ENCODE measurements at places on chromosomes 12 and 14.
A peak's percentile ranks its signal among the peaks of the same experiment; 100 is the strongest.

DNA sequence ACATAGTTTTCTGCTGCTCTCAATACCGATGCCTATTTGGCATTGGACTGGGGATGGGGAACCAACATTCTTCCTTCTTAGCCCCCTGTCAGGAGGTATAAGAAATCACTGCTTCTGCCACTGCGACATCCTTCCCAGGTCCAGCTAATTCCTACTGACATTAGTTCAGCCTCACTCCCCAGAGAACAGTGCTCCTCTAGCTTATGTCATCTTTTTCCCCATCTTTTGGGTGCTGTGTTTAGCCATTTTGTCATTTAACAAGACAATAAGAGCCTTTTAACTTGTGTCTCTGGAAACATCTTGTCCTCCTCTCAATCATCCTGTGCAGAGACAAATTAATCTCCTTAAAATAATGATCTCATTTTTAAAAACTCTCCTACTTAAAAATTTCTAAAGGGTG is 167.0 kb upstream of the PLXNC1 start:
- DNase-seq: no peak

- no peak for DNase-seq
Measured at GRCh38 chr14:53547593-53547992, 394.5 kb upstream of the DDHD1 start.

DNA sequence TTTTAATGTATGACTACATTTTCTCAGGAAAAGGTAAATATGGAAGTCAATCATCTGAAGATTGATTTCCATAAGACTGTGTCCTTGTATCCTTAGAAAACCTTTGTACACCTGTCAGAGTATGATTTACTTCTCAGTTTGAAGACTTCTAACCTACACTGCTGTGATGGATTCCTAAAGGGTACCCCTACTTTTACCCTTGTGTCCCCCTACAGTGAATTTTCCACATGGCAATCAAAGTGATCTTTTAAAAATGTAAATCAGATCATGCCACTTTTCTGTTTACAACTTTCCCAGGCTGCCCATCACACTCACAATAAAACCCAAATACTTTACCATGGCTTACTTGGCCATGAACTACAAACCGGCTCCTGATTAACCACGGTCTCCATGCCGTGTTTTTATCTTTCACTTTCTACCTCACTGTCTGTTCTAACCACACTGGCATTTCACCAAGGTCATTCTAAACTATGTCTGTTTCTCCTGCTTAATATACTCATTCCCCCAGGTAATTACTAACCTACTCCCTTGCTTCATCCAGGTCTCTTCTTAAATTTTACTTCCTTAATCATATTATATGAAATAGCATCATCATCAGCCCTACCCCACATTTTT is 8.1 kb downstream of the DNAI7 start:
- DNase-seq: no peak

GRCh38 chr14:65664436-65664835 is 251.9 kb downstream of the FUT8 start:
- no peak for DNase-seq

GRCh38 chr12:40154381-40154780 is 48.5 kb upstream of the SLC2A13 start:
- DNase-seq: no peak

- DNase-seq: no peak
Measured at GRCh38 chr12:91379051-91379775, 196.6 kb upstream of the DCN start.

- DNase-seq: no peak
Measured at GRCh38 chr14:28461389-28461788, 305.2 kb upstream of the FOXG1 start.

DNA sequence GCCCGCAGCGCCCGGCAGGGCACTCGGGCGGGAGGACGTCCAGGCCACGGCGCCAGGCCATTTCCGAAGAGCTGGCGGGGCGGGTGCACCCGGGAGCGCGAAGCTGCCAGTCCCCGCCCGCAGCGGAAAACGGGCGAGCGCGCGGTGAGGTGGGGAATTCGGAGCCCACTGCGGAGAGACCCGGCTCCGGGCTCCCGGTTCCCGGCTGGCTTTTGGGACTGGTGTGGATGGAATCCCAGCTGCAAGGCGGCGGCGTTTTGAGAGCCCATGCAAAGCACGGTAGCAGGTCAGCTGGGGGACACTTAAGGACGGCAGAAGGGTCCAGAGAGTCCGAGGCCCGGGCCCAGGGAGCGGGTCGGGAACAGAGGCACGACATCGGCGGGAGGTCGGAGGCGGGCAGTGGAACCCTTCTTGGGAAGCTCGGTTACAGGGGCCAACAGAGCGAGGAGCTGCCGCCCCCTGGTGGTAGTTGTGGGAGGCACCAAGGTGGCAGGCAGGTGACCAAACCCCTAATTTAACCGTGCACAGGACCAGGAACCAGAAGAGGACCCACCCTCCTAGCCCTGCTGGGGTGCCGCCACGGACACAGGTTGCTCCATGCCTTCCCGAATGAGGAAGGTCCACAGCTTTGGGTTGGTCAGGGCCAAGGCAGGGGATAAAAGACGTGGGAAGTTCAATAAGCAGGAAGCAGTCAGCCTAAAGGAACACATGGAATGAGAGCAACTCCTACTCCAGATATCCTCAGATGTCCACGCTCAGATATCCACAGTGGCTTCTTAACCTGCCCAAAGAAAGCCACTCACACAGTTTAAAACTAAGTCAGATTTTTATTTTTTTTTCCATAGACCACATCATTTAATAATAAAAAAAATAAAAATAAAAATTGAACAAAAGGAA is 685 bp upstream of the CDH24 start:
- DNase-seq: peak; percentile 90

GRCh38 chr14:80957613-80958012 is 2.2 kb downstream of the TSHR start:
- DNase-seq: no peak

DNA sequence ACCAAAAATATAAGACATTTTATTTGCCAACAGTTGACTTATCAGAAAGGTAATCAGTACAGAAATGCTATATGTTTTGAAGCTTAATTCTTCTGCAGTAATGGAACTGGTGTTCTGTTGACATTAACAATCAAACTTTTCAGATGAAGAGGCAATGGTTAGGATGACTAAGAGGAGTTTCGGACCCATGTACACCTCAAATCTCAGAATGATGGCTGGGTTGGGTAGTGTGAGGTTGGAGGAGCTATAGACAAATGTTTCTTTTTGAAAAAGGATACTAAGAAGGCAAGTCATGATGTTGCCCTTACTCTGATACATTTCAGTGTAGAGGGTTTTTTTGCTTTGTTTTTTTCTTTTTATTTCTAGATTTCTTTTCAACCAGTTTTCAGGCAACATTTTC is 66.9 kb downstream of the KNTC1 start:
- no peak for DNase-seq

- DNase-seq: no peak
Measured at GRCh38 chr14:54567639-54568561, 972 bp downstream of the SAMD4A start.

DNA sequence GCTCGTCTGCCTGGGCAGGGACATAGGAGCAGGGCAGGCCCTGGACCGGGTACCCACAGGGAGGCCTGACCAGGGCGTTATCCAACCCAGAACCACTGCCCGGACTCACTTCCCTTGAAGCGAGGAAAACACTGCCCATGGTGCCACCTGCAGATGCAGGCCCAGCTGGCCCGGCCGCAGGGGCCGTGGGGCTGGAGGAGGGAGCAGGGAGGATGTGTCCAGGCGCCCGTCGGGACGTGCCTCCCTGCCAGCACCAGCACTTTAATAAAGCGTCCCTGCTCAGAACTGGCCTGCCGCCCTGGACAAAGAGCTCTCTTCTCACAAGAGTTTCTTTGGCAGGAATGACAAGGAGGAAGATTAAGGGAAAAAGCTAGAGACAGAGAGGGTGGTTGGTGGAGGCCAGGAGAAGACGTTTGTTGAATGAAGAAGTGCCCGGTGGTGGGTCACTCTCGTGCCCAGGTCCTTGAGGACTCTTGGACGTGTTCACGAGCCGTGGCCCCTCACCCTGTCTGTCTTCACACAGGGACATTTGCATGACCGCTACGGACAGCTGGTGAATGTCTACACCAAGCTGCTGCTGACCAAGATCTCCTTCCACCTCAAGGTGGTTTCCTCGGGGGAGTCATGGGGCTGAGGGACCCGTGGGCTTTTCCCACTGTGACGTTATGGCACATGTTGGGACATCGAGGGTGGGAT is 14.2 kb downstream of the HIP1R start:
- DNase-seq: no peak

DNA sequence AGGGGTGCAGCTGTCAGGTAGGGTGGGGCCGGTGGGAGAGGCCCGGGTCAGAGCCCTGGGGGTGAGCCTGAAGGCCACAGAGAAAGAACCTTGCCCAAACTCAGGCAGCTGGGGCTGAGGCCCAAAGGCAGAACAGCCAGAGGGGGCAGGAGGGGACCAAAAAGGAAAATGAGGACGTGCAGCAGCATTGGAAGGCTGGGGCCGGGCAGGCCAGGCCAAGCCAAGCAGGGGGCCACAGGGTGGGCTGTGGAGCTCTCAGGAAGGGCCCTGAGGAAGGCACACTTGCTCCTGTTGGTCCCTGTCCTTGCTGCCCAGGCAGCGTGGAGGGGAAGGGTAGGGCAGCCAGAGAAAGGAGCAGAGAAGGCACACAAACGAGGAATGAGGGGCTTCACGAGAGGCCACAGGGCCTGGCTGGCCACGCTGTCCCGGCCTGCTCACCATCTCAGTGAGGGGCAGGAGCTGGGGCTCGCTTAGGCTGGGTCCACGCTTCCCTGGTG is 10.5 kb downstream of the MMP14 start:
- DNase-seq: no peak

DNA sequence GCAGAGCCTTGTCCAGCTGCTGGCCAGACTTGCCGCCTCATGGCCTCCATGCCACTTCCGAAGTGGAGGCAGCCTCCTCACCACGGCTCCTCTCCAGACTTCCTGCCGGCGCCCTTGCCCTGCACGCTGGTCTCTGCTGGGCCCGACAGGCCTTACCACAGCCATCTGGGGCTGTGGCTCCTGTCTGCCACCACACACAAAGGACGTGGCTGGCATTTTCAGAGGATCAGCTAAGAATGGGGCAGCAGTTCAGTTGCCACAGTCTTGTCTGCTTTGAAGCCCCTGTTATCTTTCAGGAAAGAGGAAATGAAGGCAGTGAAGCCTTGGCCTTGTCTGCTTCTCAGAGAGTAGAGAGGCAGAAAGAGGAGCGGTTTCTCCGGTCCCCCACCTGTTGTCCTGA is 178.0 kb upstream of the FKBP4 start:
- no peak for DNase-seq

- no peak for DNase-seq
Measured at GRCh38 chr12:50032854-50033581, 7.7 kb upstream of the RACGAP1 start.

- DNase-seq: no peak
Measured at GRCh38 chr14:77007975-77008421, 20.5 kb downstream of the IRF2BPL start.

DNA sequence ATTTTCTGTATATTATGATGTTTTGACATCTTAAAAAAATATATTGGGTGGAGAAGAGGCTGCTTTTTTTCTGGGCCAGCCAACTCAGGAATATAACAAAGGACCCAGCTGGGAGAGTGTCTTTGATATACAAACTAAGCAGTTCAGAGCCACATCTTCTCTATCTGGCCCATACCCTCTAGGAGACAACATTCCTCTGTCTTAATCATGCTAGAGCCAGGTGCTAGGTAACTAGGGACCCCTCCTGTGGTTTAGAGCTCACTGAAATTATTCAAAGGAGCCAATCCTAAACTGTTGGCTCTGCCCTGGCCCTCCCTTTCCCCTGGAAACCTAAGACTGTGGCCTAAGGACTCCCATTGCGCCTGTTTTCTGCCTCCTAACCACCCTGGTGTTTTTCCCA is 193.1 kb upstream of the DIO2 start:
- DNase-seq: no peak

- no peak for DNase-seq
Measured at GRCh38 chr14:102928412-102929240, 6.2 kb downstream of the AMN start.

DNA sequence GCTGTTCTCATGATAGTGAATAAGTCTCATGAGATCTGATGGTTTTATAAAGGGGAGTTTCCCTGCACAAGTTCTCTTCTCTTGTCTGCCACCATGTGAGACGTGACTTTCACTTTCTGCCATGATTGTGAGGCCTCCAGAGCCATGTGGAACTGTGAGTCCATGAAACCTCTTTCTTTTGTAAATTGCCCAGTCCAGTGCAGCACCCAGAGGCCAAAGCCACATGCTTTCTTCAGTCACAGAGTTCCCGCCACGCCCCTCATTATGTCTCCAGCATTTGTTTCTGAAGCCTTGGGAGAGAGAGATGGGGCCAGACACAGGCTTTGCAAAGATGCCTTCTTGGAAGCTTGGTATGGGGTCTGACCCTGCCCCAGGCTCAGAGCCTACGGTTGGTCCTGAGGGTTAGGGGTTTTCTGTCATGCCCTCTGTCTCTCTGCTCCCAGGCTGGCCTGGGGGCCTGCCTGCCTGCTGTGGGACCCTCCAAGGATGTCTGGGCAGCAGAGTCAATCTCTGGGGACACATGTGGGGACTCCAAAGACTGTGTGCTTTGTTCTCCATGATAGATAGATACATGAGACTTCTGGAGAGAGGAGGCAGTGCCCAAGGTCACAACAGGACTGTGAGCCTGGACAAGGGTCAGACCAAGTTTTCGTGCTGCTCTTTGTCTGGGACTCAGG is 114.1 kb upstream of the PRMT8 start:
- DNase-seq: no peak

DNA sequence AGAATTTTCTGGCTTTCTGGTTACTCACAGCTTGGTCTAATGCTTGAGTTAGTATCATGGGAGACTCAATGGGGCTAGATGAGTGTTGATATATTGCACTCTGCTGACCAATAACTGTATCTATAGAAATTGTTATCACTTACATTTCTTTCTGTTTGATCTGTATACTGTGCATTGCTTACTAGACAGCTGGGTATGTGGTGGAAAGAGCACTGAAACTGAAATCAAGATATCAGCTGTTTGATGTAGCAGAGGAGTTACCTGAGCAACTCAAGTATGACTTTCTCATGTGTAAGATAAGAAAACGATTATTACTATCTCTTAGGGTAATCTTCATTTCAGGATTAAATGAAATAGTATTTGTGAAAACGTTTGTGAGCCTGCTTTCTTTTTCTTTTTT is 183.0 kb downstream of the SLC15A5 start:
- DNase-seq: no peak

DNA sequence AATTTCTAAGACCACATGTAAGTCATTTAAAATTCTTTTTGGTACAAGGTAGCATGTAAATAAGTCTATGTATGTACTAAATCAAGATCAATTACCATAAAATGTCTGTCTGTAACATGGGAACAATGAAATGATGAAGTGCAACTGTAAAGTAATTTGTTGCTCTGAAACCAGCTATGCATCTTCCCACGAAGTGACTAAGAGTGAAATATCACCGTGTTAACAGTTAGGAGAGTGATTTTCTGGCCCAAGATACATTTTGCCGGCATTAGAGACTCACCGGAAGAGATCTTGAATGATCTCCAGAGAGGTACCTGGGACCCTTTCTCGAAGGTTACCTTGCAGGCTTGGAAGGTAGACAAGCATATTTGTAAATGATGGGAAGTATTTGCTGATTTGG is 105.8 kb downstream of the SAMD4A start:
- DNase-seq: no peak
